CD4-positive, alpha-beta T cell treated with Interleukin-6 for 4 hours (primary cell): ENCODE measurements at places on chromosomes 11 and 22.

DNA sequence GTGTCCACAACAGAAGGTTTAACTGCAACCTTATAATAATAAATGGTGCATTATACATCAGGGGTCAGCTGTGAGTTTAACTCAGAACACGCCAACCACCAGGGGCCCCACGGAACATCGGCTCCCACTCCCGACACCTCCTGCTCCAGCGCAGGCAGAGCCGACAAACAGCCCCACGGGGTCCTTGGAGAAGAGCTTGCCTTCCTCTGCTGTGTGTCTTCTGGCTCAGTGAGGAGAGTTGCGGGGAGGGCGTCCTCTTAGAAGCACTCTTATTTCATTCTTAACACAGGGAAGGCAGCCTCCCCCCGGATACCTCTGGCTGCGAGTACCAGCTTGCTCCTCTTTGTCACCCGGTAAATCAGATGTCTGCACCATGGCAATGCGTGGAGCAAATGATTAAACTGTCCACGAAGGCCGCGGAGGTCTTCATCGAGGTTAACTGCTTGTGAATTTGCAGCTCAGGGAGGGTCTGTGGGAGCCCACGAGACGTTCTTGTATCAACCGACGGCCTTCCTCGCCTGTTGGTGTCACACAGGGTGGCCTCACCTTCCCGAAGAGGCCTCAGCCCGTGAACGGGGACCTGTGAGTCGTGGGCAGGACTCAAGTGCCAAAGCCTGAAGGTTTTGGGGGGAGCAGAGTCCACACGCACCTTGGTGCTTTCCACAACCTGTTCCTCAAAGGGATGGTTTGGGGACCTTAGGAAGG lies 464.0 kb downstream of the BRD1 start:
- no peak for DNase-seq

- DNase-seq = peak; percentile 55
These were observed 14.9 kb downstream of the DCPS start for GRCh38 chr11:126318574-126319373.

DNA sequence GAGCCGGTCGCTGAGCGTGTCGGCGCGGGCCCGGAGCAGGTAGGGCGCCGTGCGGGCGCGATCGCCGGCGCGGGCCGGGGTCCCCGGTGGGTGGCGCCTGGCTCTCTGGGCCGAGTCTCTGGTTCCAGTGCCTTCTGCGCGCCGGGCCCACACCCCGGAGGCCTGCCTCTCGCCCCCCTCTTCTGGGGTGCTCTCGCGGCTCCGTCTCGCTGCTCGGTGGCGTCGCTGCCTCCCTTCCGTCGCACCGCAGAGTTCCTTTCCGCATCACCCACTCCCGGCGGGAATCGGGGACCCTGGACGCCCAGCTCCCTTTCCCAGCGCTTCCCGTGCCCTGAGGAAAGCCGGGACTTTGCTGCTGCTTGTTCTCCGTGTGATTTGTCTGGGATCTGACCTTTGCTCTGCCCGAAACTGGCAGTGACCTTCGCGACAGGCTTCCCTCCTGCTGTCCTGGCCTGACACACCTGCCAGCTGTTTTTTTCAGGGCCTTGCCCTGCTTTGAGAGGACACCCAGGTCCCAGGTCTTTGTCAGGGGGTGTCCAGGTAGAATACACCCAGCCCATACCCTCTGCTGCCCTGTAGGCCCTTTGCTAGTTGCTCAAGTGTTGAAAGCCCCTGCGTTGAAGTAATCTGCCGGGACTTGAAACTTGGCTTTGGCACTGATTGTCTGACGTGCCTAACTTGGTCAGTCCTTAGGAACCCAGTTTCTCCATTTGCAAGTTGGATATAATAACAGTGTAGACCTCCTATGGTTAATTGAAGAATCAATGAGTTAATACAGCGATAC lies 711 bp downstream of the FDX1 start:
- DNase-seq = peak; percentile 60

DNA sequence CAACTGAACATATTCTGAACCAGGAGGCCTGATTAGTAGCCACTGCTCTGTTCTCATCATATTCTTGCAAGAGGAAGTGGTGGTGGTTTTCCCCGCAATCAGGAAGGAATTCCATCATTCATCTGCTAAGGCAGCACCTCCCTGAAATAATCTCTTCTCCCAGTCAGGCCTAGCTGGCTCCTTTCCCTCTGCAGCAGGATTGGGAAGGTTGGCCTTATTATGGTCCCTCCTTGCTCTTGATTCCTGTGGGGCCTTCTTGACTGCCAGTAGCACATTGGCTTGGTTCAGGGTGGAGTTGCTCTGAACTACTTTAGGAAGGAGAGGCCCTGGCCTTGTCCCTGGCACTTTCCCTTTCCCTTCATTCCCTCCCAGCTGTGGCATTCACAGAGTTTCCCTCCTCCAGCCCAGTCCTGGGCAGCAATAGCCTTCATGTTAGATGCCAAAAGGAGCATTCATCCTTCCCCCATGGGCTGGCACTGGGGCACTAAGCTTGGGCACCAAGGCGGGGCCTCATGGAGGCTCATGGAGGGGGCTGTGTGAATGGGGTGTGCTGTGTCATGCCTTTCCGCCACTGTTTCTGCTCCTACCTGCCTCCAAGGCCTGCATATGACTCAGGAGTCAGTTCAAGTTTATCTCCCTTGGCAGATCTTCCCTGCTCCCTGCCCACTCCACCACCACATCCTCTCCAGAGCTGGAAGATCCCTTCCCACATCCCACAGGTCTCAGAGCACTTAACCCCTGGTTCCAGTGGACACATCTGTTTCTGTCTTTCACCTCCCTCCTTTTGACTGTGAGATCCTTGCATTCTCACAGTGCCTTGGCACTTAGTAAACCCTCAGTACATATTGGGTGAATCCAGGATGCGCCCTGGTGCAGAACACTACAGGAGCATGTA lies 27.6 kb upstream of the CD44 start:
- no peak for DNase-seq

DNA sequence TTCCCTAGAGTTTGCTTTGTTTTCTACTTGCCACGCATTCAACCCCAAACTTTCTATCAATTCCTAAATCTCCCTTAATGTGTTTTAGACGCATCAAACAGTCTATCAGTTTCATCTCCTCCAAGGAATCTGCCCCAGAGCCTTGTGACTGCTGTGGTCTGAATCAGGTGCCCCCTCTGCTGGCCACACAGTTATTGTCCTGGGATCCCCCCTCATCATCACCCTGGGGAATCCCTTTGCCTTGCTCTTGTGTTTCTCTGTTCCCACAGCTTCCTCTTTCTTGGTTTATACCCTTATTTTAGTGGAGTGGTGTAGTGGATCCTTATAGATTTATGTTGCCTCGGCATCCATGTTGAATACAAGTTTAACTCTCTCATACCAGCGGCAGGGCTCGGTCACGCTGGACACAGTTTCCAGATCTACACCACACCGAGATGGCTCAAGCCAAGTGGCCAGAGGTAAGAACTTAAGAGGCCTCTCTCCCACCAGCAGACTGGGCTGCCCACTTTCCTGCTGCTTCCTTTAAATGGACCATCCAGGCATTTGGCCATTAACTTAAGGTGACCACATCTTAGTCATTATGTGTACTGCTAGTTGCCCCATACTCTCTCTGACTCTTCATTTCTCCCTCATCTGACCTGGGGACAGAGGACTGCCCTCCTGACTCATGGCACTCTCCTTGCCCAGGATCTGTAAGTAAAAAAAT lies 8.2 kb downstream of the UPB1 start:
- peak; percentile 72 for DNase-seq

GRCh38 chr11:45670386-45671135 lies 5.1 kb upstream of the CHST1 start:
- no peak for DNase-seq

DNA sequence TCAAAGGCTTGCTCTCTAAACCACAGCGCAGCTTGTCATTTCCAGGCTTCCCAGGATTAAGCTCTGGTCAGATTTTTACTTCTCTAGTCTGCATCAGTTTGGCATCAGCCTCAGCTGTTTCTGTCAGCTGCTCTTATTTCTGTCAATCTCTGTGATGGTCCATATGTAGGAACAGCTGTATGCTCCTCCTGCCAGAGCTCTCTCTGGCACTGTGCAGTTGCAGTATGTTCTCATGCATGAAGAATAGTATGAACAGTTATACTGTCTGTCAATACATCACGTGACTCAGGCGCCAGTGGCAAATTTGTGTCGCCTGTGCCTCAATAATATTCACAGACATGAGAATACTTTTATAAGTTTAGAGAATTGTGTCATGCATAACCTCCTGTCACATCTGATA lies 6.7 kb downstream of the OR6M1 start:
- DNase-seq = no peak

DNA sequence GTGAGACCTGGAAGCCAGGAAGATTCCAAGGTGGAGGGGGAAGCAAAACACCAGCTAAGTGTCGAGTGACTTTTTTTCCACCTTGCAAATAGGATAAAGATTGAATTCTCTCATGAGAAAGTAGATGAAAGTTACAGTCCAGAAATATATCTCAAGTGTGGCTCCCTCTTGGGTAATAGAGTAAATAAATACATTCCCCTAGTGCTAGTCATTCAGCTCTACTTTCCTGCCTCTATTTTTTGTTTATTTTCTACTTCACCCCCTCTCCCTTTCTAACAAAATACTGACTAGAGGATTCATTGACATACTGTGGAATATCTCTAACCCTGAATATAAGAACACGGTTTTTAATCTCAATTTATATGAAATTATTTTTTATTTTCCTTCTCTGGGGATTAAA lies 19.2 kb upstream of the OOSP4B start:
- DNase-seq = no peak

GRCh38 chr11:27212248-27212780 lies 150.7 kb downstream of the CCDC34 start:
- DNase-seq = no peak

DNA sequence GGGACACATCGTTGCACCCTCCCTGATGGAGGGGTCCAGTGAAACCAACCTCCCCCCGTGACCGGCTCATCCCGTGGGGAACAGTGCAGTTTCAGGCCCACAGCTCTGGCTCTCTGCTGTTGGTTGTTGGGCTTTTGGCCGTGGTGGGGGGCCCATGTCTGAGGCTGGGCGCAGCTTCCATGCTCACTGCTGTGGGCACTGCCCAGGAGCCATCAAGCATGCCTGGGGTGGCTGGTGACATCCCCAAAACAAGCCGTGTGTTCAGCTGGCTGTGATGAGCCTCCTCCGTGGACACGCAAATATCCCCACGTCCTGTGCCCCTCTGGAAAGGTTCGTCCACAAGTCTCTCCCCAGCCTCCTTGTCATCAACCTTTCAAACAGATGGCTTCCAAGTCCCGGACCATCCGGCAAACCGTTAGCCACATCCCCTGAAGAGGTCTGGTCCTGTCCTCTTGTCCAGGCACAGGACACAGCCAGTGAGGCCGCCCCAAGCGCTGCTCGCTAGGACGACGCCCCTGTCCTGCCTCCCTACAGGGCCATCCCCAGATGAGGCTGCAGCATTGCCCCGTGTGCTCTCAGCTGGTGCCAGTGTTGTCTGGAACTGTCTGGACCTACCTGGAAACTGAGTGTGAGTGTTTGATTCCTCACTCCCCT lies 29.4 kb upstream of the BRSK2 start:
- DNase-seq = no peak

DNA sequence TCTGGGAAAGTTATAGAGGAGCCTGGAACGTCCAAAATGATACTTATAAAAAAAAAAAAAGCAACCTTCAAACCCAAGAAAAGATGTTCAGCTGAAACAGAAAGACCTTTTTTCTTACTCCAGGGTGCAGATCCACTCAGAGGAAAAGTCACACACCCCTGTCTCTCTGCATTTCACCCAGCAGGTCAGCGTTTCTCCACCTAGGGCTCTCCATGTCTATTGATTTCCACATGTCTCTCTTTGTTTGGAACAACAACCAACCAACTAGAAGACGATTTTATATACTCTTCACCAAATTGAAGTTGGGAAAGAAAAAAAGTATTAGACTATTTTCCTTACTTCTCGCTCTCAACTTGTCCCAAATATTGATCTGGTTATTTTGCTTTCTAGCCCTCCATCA lies 42.2 kb upstream of the BLID start:
- no peak for DNase-seq

- DNase-seq = no peak
These were observed 350.1 kb downstream of the CASP12 start for GRCh38 chr11:104547996-104548661.

- DNase-seq = no peak
These were observed 15.7 kb downstream of the LRP4 start for GRCh38 chr11:46902694-46903093.

DNA sequence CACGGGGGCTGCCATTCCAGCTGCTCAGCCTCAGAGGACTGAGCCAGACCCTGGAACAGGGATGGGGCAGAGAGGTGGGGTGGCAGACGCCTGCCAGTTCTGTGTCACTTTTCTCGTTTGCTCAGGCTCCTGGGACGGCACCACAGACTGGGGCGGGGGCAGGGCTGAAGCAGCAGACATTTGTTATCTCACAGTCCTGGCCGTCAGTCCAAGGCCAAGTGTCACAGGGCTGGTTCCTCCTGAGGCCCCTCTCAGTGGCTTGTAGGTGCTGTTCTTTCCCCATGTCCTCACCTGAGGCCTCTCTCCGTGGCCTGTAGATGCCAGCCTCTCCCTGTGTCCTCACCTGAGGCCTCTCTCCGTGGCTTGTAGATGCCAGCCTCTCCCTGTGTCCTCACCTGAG lies 24.7 kb downstream of the TPCN2 start:
- DNase-seq = no peak

DNA sequence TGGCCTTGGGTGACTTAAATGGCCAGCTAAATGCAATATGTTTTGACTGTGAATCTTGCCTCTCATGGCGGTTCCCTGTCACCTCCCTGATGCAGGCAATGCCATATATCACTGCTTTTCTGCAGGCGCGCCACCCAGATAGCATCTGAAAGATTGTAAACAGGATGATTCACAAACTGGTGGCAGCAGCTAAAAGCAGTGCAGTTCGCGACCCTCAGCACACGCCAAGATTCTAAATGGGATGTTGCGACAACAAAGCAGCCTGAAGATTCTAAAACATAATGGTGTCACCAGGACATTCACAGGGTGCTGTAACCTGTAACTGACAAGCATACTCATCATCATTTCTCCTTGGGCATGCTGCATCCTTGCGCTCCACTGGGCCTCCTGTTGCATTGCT lies 440.4 kb upstream of the CADM1 start:
- DNase-seq = no peak

DNA sequence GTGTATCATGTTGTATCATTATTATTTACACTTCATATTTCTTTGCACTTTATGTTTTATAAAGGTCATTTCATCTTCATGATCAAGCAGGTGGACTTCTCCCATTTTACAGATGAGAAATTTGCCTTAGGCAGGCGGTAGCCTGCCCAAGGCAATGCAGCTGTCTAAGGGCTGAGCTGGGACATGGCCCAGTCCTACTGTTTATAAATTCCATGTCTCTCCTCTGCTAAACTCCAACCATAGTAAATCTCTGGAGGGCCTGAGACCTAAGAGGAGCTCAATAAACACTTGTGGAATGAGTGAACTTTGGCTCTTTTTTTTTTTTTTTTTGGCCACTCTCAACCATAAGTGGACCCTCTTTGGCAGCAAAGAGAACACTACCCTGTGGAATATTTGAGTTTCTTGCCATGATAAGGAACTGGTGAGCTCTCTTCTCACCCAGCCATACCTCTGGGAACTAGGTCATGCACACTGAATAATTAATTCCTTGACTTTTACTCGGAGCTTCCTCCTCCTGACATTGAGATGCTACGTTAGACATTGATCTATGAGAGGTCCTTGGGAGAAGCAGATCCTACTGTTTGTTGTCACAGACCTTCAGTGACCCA lies 29.9 kb downstream of the MICAL2 start:
- no peak for DNase-seq

- DNase-seq = no peak
These were observed 20.3 kb downstream of the CLDN5 start for GRCh38 chr22:19503869-19504268.

- no peak for DNase-seq
These were observed 74.0 kb downstream of the NAV2 start for GRCh38 chr11:19786644-19787043.

- no peak for DNase-seq
These were observed 315.7 kb upstream of the C11orf87 start for GRCh38 chr11:109106151-109106906.

- DNase-seq = no peak
These were observed 113.3 kb downstream of the TRIM29 start for GRCh38 chr11:120024586-120024985.
